CD4-positive, alpha-beta T cell treated with Interleukin-2 at 100 ng/mL for 4 hours (primary cell): ENCODE measurements at places on chromosomes 1 and 21.
A peak's percentile ranks its signal among the peaks of the same experiment; 100 is the strongest.

DNA sequence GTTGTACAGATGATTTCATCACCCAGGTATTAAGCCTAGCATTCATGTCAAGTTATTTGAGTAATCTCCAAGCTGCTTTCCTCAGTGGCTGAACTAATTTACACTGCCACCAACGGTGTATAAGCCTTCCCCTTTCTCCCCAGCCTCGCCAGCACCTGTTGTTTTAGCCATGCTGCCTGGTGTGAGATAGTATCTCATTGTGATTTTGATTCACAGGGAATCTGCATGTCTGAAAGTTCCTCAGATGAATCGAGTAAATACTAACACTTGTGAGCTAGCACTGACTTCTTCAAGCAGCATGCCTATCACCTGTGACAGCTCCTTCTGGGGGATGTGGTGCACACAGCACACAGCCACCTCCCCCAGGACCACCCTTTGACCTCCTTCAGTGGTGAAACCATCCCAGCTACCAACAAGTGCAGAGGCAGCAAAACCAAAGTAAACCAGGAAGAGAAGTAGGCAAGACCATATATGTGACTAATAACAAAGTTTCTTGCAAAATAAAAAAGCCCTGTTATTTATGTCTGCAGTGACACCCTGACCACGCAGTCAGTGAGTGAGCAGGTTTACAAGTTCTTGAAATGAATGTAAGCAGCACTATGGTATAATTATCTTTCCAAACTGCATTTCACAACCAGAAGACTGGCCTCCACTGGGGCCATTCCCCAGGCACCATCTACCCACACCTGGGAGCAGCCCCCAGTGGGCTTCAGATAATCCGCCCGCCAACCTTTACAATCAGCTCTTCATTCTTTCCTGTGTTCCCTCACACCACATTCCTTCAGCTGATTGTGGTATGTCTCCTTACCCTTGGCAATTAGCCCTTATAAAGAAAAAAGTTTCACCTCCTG is 173.8 kb downstream of the ETS2 start:
- no peak for DNase-seq

DNA sequence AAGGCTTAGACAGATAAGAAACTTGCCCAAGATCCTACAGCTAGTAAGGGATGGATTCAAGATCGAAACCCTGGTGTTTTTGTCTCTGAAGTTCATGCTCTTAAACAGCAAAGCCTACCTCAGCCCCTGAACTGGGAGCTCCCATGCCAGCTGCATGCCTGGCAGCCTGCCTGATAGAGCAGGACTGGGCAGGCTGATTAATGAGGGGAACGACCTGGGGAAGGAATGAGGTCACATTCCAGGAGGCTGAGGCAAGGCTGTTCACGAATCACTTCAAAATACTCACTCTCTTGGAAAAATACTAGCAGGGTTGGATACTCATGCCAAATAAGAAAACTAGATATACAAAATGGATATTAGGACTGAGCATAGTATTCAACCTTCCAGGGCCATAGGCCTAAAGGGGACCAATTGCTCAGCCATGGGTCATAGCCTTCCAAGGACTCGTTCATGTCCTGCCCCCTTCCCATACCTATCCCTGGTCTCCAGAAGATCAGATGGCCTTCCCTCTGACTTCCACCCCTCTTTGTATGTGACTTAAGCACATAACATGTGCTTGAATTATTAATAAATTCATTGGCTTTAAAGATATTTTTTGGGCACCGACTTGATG is 15.6 kb upstream of the TACSTD2 start:
- DNase-seq, result no peak

DNA sequence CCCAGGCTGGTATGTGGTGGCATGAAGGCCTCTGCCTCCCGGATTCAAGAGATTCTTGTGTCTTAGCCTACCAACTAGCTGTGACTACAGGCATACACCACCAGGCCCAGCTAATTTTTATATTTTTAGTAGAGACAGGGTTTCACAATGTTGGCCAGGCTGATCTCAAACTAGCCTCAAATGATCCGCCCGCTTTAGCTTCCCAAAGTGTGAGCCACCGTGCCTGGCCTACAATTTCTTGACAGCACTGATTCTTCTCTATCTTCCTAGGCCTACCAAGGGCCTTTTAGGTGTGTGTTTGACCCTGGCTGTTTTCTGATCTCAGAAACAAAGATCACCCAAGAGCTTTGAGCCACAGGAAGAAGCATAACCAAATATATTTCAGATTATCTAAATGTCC is 540.8 kb upstream of the ADAMTS5 start:
- DNase-seq, result no peak

DNA sequence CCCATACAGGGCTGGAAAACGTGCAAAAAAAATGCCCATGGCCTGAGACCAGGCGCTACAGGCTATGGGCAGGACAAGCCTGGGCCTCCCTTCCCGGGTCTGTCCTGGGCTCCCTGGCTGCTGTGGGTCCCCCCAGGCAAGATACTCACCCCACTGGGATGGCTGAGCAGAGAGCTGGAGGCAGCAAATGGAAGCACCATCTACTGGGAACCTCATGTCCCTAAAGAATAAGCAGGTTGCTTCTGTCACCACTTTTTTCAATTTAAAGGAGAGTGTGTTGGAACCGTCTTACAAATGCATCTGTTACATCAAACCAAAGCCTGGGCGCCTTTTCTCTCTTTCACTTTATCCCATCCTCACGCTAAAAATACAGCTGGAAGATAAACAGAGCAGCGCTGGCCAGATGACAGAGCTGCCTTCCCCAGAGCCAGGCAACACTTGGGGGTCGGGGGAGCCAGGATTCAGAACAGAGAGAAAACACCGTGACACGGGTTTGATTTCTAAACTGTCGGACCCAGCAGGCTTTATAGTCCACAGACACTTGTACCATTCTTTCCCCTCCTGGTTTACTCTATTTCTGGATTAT is 262.1 kb upstream of the VAMP3 start:
- no peak for DNase-seq

GRCh38 chr1:165907256-165907857 is 79.9 kb downstream of the UCK2 start:
- no peak for DNase-seq

DNA sequence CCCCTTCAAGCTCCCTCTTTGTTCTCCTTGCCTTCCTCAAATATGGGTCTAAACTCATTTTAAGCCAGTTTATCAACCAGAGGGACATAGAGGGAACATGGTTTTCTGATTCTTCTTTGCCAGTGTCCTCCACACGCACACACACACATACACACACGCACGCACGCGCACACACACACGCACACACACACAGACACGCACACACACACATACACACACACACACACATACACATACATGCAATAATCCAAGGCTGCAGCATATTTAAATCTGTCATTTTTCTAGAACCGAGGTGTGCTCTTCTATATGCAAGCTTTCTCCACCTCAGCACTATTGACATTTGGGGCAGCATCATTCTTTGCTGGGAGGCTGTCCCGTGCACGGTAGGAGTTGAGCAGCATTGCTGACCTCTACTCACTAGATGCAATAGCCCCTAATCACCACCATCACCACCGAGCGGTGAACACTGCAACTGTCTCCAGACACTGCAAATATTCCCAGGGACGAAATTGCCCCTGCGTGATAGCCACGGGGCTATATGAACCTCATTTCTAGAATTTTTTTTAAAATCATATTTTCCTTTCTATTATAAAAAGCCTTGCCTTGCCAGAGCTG is 8.0 kb downstream of the TNFRSF9 start:
- no peak for DNase-seq

- DNase-seq, result no peak
Observed at GRCh38 chr21:28627691-28628090, 365.0 kb downstream of the LTN1 start.

GRCh38 chr1:211577819-211578639 is 932 bp downstream of the SLC30A1 start:
- DNase-seq, result peak; percentile 68
